Stimulated activated naive B cell treated with anti-CD40 and anti-IgM and Interleukin-4, amounts not matched to agents 10 μg/mL and 1 μg/mL and 100 μg/mL, for 72 hours (primary cell): ENCODE measurements at places on chromosomes 11 and 22.

DNA sequence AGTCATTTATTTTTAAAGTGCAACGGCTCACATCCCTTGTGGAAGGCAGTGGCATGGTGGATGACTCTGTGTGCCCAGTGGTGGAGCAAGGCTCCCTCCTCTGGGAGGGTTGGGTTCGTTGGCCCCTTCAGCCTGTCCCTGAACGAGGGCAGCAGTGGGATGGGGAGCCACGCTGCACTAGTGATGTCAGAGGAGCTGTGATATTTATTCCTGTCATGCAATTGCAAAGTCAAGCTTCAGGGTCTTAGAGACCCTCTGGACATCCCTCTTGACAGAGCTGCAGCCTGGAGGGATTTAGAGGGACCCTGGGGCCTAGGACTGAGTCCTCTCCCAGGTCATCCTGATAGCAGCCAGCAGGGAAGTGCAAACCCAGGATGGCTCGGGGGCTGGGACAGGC lies 78.2 kb upstream of the NARS2 start:
- no peaks in the 10 kb centered on the region for H3K36me3 ChIP-seq
- H3K27ac ChIP-seq: no peak overlapping the region
- DNase-seq: no peak
- H3K27me3 ChIP-seq: peaks cover 14% of the 10 kb centered on the region

DNA sequence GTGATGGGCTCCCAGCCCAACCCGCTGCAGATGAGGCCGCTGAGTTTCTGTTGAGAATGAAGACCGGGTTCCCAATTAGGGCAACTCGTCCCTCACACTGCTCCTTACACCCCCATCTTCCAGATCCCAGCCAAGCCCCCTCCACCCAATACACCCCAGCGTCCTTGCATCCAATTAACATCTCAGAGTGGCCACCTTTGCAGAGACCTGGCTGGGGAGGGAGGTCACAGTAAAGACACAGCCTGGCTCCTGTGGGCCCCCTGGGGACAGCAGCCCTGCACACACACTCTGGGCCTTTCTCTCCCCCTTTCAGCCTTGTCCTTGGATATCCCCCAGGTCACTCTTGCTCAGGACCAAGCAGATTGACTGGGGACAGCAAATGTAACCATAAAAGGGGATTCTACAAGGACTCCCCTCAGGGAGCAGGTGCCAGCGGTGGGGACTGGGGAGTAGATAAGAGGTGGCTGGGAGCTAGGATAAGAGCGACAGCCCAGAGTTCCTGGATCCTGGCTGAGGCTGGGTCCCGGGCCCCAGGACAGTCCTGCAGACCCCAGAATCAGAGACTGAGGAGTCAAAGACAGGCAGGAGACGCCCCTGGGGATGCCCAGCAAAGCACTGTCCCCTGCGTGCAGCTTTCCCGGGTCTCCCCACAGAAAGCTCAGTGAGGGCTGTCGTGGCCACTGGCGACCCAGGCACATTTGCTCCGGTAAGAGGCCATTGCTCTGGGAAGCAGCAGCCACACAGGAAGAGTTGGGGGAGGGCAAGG lies 8.4 kb downstream of the APOBEC3A start:
- peaks cover 18% of the 10 kb centered on the region for H3K4me1 ChIP-seq
- H3K27ac ChIP-seq: no peak overlapping the region
- no peak overlapping the region for H3K4me3 ChIP-seq
- no peak for DNase-seq

DNA sequence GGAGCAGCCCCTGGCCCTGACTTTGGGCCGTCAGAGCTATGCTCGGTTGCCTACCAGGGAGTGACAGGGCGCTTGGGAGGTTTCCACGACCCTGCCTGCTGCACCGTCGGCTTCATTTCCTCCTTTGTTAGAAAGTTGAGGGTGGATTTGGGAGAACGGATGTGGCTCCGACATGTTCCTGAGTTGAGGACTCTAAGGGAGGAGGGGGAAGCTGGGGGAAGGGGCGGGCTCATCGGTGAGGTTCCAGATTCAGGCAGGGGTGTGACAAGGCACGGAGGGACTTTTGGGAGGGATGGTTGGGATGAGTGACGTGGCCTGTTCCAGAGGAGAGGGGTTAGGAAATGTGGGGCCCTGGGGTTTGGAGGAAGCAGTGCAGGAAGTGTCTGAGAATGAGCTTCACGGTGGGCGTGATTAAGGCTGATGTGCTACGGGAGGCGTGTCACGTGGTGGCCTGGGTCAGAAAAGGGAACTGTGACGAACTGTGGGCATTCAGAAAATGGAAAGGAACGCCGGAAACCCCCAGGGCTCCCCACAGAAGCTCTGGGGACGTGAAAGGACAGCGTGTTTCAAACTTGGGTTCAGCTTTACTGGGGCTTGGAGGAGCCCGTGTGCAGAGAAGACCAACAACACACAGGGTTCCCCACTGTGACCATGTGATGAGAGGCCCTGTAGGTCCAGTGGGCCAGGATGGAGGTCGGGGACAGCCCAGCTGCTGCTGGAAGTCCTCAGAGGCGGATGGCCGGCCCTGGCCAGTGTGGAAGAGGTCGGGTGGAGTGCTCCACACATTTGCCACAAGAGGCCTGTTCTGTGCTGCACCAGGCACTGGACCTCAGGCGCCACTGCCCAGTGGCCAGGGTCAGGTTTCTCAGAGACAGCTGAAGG lies 2.8 kb downstream of the PARVB start:
- H3K27me3 ChIP-seq: no peaks in the 10 kb centered on the region
- H3K36me3 ChIP-seq: peaks cover 41% of the 10 kb centered on the region
- DNase-seq: peak; percentile 92
- H3K4me3 ChIP-seq: peak overlapping the region; percentile 87
- peaks cover 89% of the 10 kb centered on the region for H3K4me1 ChIP-seq

DNA sequence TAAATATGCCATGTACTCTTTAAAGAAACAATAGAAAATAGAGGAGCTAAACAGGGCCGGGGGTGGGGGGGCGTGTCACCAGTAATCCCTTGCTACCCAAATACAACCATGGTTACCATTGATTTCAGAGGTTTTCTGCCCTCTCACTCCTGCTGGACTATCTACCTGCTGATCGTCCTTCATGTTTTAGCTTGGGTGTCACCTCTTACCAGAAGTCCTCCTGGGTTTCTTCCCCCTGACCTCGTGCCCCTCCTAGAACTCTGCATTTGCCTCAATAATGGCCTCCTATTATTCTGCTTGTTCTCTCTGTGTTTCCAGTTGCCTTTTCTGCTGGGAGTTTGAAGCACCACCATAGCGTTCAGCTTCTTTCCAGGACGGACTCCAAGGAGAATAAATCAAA lies 9.4 kb upstream of the PVALB start:
- peaks cover 37% of the 10 kb centered on the region for H3K27me3 ChIP-seq
- no peak overlapping the region for H3K4me3 ChIP-seq
- no peaks in the 10 kb centered on the region for H3K4me1 ChIP-seq
- H3K27ac ChIP-seq: no peak overlapping the region

DNA sequence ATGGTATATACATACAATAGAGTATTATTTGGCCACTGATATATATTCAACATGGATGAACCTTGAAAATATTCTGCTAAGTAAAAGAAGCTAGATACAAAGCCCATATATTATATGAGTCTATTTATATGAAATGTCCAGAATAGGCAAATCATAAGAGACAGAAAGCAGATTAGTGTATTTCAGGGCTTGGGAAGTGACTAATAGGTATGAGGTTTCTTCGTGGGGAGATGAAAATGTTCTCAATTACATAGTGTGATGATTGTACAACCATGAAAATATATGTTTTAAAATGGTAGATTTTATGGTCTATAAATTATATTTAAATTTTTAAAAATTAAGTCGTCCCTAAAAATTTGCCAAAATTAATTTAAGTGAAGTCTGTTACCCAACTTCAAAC lies 92.2 kb downstream of the STK33 start:
- no peak overlapping the region for H3K27ac ChIP-seq
- H3K4me3 ChIP-seq: no peak overlapping the region
- no peak for DNase-seq

- H3K36me3 ChIP-seq: no peaks in the 10 kb centered on the region
- no peak for DNase-seq
- H3K27ac ChIP-seq: no peak overlapping the region
- no peaks in the 10 kb centered on the region for H3K4me1 ChIP-seq
These were observed 227.3 kb upstream of the ARHGAP42 start for GRCh38 chr11:100459811-100460210.

GRCh38 chr11:94722735-94723134 lies 45.4 kb upstream of the AMOTL1 start:
- H3K27ac ChIP-seq: no peak overlapping the region
- H3K4me1 ChIP-seq: no peaks in the 10 kb centered on the region
- no peaks in the 10 kb centered on the region for H3K36me3 ChIP-seq
- H3K4me3 ChIP-seq: no peak overlapping the region
- no peak for DNase-seq
- peaks cover 28% of the 10 kb centered on the region for H3K27me3 ChIP-seq

GRCh38 chr11:44931466-44931865 lies 19.2 kb downstream of the TP53I11 start:
- DNase-seq: no peak
- no peak overlapping the region for H3K27ac ChIP-seq
- H3K27me3 ChIP-seq: peaks cover 3% of the 10 kb centered on the region
- H3K4me3 ChIP-seq: no peak overlapping the region
- peaks cover 17% of the 10 kb centered on the region for H3K4me1 ChIP-seq

- DNase-seq: no peak
- peaks cover 19% of the 10 kb centered on the region for H3K4me1 ChIP-seq
- H3K27ac ChIP-seq: no peak overlapping the region
These were observed 28.0 kb downstream of the KCNQ1OT1 start for GRCh38 chr11:2671748-2672147.

DNA sequence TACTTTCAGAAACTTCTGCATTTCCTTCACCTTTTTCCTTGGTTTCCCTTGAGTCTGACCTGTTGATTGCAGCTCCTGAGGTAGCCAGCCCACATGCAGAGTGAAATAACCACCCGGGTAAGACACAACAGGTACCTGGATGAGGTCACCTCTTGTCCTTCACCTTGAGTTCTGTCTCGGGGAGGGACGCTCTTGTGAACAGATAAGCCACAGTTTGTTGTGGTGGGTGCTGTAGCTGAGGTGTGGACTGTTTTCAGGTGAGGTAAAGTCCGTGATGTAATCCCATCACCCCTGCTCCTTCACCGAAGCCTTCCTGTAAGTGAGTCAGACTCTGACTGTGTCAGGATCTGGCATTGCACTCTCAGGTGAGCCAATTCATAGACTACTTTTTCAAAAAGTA lies 183.1 kb downstream of the NAV2 start:
- no peaks in the 10 kb centered on the region for H3K36me3 ChIP-seq
- no peaks in the 10 kb centered on the region for H3K4me1 ChIP-seq
- no peak for DNase-seq
- no peak overlapping the region for H3K27ac ChIP-seq

DNA sequence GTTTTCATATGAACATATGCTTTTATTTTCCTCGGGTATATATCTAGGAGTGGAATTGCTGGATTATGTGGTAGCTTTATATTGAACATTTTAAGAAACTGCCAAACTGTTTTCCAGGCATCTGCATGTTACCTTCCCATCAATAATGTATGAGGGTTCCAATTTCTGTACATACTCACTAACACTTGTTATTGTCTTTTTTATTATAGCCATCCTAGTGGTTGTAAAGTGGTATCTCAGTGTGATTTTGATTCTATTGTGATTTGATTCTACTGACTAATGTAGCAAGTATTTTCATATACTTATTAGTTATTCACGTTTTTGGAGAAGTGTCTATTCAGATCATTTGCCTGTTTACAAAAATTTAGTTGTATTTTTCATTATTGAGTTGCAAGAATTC lies 2.0 kb downstream of the ANO5 start:
- H3K36me3 ChIP-seq: peaks cover 2% of the 10 kb centered on the region
- peaks cover 38% of the 10 kb centered on the region for H3K27me3 ChIP-seq
- DNase-seq: no peak
- no peak overlapping the region for H3K4me3 ChIP-seq
- H3K27ac ChIP-seq: no peak overlapping the region

DNA sequence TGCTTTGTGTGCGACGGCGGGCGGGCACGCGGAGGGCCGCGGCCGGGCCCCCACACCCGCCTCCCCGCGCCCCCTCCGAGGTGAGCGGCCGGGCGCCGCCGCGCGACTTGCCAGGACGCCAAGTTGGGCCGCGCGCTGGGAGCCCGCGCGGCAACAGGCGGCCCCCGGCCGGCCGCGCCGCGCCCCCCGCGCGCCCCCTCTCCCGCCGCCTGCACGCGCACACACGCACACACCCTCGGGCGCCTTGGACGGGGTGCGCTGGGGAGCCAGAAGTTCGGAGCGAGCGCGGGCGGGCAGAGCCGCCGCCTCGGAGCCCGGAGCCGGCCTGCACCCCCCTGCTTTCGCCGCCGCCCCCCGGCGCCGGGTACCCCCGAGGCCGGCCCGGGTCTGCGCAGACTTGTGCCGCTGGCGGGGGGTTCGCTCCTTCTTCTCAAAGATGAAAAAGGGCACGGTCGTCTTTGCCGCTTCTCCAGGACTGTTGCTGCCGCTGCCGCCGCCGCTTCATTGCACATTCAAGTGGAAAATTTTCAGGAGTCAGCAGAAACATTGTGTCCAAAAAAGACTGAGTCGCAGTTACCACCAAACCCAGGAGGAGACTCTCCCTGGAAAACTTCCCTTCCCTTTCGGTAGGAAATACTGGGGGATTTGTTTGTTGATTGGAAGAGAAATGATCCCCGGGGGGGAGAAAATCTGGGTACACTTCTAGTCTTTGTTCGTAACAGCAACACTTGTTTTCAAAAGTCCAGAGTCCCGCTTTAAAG lies 895 bp downstream of the TEAD1 start:
- H3K27ac ChIP-seq: no peak overlapping the region
- no peaks in the 10 kb centered on the region for H3K36me3 ChIP-seq
- H3K4me3 ChIP-seq: peak overlapping the region; percentile 56
- H3K4me1 ChIP-seq: peaks cover 5% of the 10 kb centered on the region

DNA sequence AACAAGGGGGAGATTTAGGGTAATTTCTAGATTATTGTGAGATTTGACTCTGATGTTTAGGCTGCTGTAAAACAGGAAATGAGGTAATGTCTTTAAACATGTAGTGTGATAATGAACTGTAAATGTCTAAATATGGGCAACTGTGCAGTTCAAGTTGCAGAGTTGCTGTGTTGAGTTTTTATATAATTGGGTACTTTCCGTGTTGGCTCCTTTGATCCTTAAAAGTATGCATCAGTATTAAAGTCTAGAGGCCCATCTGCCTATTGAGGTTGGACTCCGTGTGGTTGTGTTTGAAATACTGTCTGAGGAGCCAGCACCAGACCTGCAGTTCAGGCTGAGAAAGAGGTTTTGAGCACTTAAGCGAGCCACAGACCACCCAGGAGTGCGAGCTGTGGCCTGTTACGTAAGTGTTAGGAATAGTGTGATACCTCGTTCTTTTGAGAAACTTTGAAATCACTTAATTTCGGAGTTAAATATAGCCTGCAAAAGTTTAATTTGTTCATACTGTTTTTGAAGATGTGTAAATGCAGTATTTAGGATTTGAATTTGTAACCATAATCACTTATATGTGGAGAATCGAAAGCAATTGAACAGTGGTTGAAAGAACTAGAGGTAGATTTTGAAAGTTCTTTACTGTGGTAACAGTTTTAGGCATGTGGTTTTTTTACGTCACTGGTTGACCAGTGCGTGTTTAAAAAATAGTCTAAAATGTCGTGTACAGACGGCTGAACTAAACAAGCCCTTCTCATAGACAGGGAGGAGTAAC lies 9.0 kb downstream of the FAM118A start:
- peaks cover 85% of the 10 kb centered on the region for H3K4me1 ChIP-seq
- H3K27me3 ChIP-seq: no peaks in the 10 kb centered on the region
- no peak for DNase-seq
